MM.1S (cell line): ENCODE measurements at places on chromosomes 6 and 20.
A peak's percentile ranks its signal among the peaks of the same experiment; 100 is the strongest.

- H3K36me3 ChIP-seq, result no peaks in the 10 kb centered on the region
- no peaks in the 10 kb centered on the region for H3K27me3 ChIP-seq
- DNase-seq, result no peak
- no peaks in the 10 kb centered on the region for H3K4me1 ChIP-seq
Measured at GRCh38 chr20:11445891-11446290, 471.8 kb upstream of the BTBD3 start.

DNA sequence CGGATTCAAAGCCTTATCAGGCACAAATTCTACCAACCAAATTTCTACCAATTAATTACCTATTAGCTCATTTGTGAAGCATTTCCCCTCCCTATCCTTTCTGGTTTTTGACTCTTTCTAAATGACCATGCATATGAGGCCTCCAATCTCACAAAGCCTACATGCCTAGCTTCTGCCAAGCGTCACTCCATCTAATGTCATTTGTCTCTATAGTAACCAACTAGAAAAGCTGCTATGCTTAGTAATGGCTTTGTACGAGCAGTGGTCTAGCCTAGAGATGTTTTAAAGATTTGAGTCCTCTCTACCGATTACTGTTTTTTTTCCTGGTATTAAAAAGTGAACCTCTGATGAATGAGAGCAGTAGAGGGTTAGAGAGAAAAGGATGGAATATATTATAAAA is 4.8 kb upstream of the ASF1A start:
- H3K36me3 ChIP-seq, result no peaks in the 10 kb centered on the region
- no peak for DNase-seq
- H3K27me3 ChIP-seq, result no peaks in the 10 kb centered on the region
- H3K4me3 ChIP-seq, result no peak overlapping the region
- H3K27ac ChIP-seq, result no peak overlapping the region

DNA sequence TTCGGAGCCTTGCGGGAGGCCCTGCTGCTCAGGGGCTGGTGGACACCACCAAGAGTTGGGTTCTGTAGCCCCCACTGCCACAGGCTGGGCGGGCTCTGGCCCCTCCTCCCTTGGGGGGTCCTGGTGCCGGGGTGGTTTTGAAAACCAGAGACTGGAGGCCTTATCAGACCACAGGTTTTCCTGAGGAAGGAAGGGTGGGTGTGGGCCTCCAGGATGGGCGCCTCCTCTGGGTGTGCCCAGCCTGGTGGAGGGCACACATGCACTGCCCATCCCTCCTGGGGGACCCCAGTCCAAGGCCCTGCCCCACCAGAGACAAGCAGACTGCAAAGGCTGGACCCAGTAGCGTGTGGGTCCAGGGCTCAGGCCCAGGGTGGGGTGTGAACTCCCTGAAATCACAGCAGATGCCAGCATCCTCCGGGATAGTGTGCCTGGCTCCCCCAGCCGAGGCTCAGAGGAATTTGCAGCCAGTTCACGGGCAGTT is 13.5 kb upstream of the ZBTB46 start:
- H3K27ac ChIP-seq, result no peak overlapping the region
- peaks cover 75% of the 10 kb centered on the region for H3K27me3 ChIP-seq
- no peak overlapping the region for H3K4me3 ChIP-seq
- DNase-seq, result no peak

GRCh38 chr6:158066136-158066781 is 84.6 kb downstream of the SYNJ2 start:
- no peaks in the 10 kb centered on the region for H3K27me3 ChIP-seq
- H3K36me3 ChIP-seq, result no peaks in the 10 kb centered on the region

GRCh38 chr20:10094566-10095173 is 59.9 kb downstream of the ANKEF1 start:
- H3K4me1 ChIP-seq, result no peaks in the 10 kb centered on the region
- no peaks in the 10 kb centered on the region for H3K36me3 ChIP-seq
- H3K4me3 ChIP-seq, result no peak overlapping the region
- H3K27me3 ChIP-seq, result no peaks in the 10 kb centered on the region

DNA sequence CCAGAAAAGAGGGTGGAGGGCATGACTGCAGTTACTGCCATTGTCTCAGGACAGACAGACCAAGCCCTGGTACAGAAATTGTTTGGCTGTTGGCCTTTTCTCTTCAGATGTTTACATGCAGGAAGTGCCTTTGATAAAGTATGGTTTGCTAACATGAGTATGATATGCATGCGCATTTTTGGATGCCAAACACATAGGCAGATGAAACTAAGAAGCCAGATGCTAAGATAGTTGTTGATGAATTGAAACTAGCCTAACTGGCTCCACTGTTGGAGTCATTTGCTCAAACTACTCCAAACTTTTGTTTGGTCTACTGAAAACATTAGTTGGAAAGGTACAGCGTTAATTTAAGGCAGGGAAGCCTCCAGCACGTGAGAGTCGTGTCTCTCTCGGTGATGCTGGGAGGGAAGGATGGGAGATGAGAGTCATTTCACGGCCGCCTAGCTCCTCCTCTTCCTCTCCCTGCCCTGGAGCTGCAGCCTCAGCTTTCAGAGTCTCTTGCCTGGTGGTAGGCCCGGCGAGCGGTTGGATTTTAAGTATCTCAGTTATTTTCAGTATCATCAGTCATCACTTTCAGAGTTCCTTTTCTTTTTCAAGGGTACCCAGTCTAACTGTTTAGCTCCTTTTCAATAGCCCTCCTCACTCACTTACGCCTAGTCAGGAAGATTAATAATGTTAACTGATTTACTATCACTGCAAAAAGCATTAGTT is 29.7 kb downstream of the RREB1 start:
- H3K4me3 ChIP-seq, result peak overlapping the region; percentile 35
- H3K27ac ChIP-seq, result peak overlapping the region; percentile 97
- DNase-seq, result peak; percentile 87
- peaks cover 60% of the 10 kb centered on the region for H3K4me1 ChIP-seq
- no peaks in the 10 kb centered on the region for H3K27me3 ChIP-seq
- H3K36me3 ChIP-seq, result no peaks in the 10 kb centered on the region

DNA sequence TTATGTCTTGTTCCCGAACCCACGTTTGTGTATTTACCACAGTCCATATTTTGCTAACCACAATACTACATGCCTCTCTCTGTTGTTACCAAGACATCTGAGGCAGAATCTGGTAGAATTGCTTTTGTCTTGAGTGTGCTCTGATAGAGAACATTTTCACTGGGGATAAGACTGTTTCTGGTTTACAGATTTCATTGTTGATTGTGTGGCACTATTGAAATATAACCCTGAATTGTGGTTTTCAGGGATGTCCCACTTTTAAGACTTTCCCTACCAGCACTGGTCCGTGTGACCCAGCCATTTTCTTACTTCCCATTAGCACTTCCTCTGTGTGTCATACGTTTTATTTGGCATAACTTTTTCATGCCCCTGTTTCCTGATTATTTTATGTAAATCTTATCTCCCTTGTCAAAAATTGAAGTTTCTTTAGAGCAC is 12.2 kb downstream of the NCOA7 start:
- H3K36me3 ChIP-seq, result no peaks in the 10 kb centered on the region
- no peaks in the 10 kb centered on the region for H3K27me3 ChIP-seq
- no peak overlapping the region for H3K27ac ChIP-seq

GRCh38 chr6:47066418-47066817 is 24.3 kb upstream of the ADGRF1 start:
- no peak for DNase-seq
- no peak overlapping the region for H3K4me3 ChIP-seq
- no peak overlapping the region for H3K27ac ChIP-seq

DNA sequence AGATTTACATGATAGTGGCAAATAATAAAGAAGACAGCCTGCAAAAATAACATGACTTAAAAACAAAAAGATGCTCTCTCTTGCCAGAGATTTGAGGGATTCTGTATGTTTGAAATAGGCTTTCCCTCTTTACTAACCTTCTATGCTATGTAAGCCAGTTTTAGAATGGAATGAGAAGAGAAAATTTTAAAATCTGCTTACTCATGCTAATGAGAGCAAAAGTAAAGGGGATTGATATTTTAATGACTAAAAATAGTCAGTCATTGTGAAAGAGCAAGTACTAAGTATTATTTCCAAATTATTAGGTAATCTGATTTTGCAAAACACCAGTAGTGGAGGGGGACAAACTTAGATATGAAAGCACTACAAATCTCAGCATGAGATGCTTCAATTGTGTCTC is 563.3 kb upstream of the ADGRB3 start:
- no peak overlapping the region for H3K27ac ChIP-seq
- no peak for DNase-seq
- no peaks in the 10 kb centered on the region for H3K36me3 ChIP-seq
- H3K4me3 ChIP-seq, result no peak overlapping the region

- no peaks in the 10 kb centered on the region for H3K36me3 ChIP-seq
- peak overlapping the region; percentile 35; the same call in 1 of the 2 replicates for H3K27ac ChIP-seq
- no peaks in the 10 kb centered on the region for H3K27me3 ChIP-seq
- H3K4me3 ChIP-seq, result peak overlapping the region; percentile 90
- no peak for DNase-seq
Measured at GRCh38 chr6:52420668-52421358, 671 bp downstream of the EFHC1 start.

DNA sequence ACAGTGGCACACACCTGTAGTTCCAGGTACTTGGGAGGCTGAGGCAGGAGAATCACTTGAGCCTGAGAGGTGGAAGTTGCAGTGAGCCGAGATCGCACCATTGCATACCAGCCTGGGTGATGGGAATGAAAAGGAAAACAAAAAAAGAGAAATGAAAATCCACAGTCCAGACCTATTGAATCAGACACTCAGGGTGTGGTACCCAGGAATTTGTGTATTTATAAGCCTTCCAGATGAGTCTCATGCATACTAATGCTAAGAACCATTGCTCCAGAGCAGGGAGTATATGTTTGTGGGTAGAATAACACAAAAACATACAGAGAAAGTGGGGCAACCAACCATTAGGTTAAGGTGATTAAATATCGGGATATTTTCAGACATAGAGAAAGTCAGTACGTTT is 36.1 kb upstream of the PLCB4 start:
- H3K27ac ChIP-seq, result no peak overlapping the region
- H3K36me3 ChIP-seq, result no peaks in the 10 kb centered on the region
- no peak overlapping the region for H3K4me3 ChIP-seq
- DNase-seq, result no peak
- no peaks in the 10 kb centered on the region for H3K27me3 ChIP-seq

GRCh38 chr6:167356874-167357273 is 32.0 kb downstream of the TTLL2 start:
- no peak for DNase-seq
- H3K4me3 ChIP-seq, result no peak overlapping the region
- H3K27me3 ChIP-seq, result no peaks in the 10 kb centered on the region
- H3K4me1 ChIP-seq, result no peaks in the 10 kb centered on the region
- no peak overlapping the region for H3K27ac ChIP-seq

- no peak overlapping the region for H3K27ac ChIP-seq
- no peak overlapping the region for H3K4me3 ChIP-seq
- DNase-seq, result no peak
- no peaks in the 10 kb centered on the region for H3K4me1 ChIP-seq
- no peaks in the 10 kb centered on the region for H3K36me3 ChIP-seq
- H3K27me3 ChIP-seq, result no peaks in the 10 kb centered on the region
Measured at GRCh38 chr6:41596096-41596685, 42.1 kb upstream of the MDFI start.

DNA sequence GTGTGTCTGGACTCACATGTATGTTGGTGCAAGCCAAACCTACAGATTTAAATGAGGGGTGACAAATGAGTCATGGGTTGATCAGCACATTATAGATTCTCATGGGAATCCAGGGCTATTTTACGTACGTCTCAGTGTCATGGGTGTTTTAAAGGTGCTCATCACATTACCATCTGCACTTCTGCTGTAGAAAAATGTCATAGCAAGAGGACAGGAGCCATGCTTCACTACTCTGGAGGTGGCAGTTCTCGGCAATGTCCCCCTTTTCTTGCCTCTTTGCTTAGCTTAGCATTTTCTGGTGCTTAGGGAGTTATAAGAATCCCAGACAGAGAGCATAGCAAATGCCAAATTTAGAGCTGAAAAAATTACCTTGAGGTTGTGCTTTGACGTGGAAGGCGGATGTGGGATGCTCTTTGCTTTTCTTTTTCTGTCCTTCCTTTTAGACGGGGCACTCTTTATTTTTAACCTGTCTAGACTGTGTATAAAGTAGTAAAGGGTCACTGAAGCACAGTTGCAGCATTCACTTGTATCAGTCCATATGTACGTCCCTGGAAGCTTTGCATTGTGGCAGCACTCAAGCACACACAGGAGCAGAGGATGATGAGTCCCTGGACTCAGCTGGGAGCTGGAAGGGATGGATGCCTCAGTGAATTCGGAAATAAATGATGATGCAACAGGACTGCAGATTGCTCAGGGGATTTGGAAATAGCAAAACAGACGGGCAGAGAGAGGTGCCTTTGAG is 139.7 kb downstream of the SYNDIG1 start:
- H3K27ac ChIP-seq, result no peak overlapping the region
- H3K4me3 ChIP-seq, result no peak overlapping the region
- no peak for DNase-seq
- H3K4me1 ChIP-seq, result no peaks in the 10 kb centered on the region
- no peaks in the 10 kb centered on the region for H3K27me3 ChIP-seq
- no peaks in the 10 kb centered on the region for H3K36me3 ChIP-seq

- peak; percentile 56 for DNase-seq
- no peaks in the 10 kb centered on the region for H3K27me3 ChIP-seq
- peaks cover 26% of the 10 kb centered on the region for H3K4me1 ChIP-seq
- peak overlapping the region; percentile 89 for H3K4me3 ChIP-seq
- H3K36me3 ChIP-seq, result no peaks in the 10 kb centered on the region
Measured at GRCh38 chr20:44959638-44960102, 527 bp downstream of the TOMM34 start.

DNA sequence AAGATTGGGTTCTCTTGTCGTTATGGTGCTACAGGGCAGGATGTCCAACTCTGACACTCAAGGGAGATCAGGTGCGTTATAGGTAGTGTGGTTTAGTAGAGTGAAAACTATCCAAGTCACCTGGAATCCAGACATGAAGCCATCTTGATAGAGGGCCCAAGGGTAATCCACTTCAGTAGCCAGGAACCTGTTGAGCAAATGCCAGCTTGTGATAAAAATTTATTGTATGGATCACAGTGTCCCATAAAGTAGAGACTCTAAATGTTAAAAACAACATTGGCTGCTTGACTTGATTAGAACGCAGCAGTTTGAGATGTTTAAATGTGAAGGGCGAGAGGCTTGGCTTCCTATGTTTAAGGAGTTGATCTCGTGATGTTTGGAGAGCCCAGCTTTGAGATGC is 105.7 kb upstream of the GMDS start:
- no peaks in the 10 kb centered on the region for H3K36me3 ChIP-seq
- H3K27ac ChIP-seq, result no peak overlapping the region
- no peak overlapping the region for H3K4me3 ChIP-seq
- no peak for DNase-seq

DNA sequence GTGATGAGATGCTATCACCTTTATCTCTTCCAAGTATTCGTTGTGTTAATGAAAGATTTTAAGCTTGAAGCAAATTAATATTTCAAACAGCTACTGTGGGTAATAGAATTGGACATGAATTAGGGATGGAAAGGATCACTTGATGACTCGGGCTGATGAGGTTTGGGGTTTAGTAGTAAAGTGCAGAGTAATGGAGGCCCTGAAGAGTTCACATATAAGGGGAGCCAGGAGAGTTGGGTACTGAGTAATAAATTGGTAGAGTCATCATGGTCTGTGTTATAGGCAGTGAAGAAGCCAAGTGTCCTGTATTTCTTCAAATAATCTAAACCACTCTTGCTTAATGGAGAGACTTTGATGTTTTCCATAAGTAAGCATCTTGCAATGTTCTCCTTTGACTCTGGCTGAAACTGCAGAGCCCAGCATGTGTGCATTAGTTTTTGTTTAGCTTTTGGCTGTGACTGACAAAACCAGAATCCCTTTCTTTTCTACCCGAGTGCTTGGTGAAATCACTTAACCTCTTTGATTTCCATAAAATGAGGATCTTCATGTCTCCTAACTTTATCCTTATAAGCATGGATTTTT is 57.6 kb downstream of the L3MBTL3 start:
- no peaks in the 10 kb centered on the region for H3K4me1 ChIP-seq
- H3K27ac ChIP-seq, result no peak overlapping the region
- H3K36me3 ChIP-seq, result no peaks in the 10 kb centered on the region; the same call in 1 of the 2 replicates
- no peak overlapping the region for H3K4me3 ChIP-seq
- no peaks in the 10 kb centered on the region for H3K27me3 ChIP-seq
